AML-193 (cell line): ENCODE measurements at places on chromosomes 5 and 9.

GRCh38 chr9:4583001-4583400 lies 79.1 kb upstream of the PLPP6 start:
- no peak for DNase-seq

GRCh38 chr9:84512493-84512892 lies 157.0 kb upstream of the NTRK2 start:
- no peak for DNase-seq

- no peak for DNase-seq
Measured at GRCh38 chr9:75683591-75683990, 206.9 kb upstream of the PCSK5 start.

DNA sequence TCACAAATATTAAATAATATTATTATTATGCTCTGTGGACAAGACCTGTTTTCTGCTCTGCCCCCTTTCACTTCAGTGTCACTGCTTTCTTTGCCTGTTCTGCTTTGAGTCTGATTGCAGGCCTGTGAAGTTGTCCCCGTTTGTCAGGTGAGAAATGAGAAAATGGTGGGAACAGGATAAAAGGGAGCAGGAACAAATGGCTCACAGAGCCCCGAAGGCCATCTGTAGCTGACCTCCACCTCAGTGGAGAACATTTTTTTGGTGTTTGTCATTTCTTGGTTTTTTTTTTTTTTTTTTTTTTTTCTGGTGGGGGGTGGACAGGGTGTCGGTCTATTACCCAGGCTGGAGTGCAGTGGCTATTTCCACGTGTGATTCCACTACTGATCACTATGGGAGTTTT lies 13.2 kb upstream of the S100Z start:
- DNase-seq = no peak

DNA sequence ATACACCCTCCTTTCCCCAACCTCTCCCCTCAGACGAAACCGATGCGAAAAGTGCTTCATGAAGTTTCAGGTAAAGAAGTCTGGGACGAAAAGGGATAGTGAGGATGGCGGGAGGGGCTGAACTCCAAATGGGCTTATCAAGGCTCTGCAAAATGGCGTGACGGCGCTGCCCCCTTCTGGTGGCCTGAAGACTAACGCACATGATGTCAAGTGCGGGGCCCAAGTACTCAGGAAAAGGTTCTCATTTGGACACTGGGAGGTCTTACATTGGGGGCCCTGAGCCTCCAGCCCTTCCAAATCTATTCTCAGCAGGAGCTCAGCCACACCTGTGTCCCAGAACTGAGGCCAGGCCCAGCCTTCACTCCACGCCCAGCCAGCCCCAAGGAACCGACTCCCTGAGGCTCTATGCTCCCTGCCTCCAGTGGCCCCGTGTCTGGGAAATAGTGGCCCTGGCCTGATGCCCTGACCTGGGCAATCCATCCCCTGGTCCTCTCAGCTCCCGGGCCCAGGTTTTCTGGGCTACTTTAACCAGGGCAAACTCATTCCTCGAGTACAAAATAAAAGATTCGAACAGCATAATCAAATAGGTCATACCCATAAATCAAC lies 119.9 kb downstream of the KCNIP1 start:
- peak; percentile 25 for DNase-seq

GRCh38 chr5:149363358-149363757 lies 5.5 kb downstream of the PCYOX1L start:
- peak; percentile 32 for DNase-seq

- DNase-seq = no peak
Measured at GRCh38 chr9:77017505-77017894, 2.0 kb upstream of the FOXB2 start.

DNA sequence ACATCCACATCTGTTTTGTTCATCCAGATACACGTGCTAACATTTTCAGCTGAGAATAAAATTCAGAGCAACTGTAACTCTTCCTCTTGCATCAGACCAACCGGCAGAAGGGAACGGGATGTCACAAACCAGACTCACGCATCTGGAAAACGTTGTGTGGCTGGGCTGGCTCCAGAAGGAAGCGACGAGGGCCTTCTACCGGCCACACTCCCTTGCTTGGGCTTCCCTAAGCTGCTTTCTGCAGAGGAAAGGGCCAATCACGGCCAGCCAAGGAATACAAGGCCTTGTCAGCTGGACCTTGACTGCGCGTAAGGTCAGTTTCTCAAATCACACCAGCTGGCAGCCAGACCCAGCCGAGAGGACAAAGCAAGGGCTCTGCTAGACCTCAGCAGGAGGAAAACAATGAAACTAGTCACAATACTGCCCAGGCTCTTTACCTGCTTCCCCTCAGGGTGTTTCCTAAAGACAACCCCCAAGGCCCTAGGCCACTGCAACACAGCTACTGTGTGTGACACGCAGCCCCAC lies 106.1 kb downstream of the THBS4 start:
- no peak for DNase-seq

DNA sequence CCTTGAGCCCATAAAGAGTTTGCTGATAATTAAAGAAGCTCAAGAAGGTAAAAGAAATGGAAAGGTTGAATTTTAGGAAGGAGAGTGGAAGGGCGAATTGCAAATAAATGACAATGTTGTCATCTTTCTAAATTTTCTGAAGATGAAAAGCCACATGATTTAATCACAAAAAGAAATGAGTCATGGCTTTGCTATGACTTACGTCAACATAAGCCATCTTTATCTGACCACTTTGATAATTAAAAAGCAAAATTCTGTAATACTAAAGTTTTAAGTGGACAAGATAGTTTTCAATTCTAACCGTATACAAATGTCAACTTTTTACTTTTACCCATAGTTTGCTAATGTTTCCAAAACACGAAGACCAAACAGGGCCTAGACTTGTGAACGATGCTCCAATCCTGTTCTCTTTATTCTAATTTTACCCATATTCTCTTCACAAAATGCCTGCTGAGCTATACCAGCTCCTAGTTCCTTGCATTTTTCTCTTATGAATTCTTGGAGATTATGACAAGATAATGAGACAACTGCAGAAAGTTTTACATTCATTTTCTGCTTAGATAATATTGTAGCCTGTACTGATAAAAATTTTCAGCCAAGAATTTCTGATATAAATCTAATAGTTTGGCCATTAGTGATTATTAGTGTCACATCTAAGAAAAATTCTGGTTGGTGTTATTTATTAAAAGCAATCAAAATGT lies 21.8 kb upstream of the PRUNE2 start:
- no peak for DNase-seq

DNA sequence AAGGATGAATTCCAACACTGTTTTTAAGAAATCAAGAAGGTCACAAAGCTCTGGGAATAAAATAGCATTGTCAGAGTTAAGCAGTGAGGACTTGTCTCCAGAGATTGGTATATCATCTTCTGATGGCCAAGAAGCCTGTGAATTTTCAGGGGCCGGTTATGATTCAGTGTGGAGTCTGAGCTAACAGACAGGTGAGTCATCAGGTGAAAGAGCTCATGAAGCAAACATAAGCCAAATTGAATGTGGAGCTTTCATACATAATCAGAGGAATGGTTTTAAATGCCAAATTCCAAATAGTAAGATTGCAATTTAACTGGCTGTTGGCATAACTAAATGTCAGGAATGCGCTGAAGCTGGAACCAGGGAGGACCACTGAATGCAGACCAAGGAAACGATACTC lies 494.2 kb downstream of the MTRR start:
- no peak for DNase-seq

DNA sequence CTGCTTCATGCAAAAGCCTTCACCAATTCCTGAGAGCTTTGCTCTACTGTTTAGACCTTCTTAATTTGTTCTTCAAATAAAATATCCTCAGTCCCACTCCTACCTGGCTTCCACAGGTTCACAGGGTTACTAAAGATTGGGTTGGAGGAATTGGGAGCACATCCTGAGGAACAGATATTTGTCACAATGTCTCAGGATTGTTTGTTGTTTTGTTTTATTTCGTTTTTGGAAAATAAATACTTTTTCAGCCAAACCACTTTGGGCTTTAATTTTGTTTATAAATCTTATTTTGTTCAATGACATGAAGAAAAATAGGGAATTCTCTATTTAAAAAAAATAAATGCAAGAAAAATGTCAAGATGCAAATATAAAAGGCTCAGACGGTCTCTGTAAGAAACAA lies 249.0 kb downstream of the MEF2C start:
- DNase-seq = no peak

DNA sequence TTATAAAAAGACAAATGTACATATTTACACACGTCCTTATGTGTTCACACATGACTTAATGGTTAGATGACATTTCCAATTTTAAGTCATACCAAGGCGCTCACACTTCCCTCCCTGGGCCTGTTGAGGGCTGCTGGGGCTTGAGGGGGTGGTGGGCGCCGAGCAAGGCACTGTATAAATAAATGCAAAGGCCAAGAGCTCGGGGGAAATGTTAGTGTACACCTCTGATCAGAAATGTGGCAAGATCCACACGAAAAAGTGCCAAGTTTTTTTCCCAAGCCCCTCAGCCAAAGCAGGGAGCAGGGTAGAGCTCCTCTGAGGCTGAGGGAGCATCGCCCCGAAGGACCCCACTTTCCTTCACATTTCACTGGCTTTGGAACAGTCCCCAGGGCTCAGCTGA lies 7.5 kb downstream of the IRF1 start:
- no peak for DNase-seq

DNA sequence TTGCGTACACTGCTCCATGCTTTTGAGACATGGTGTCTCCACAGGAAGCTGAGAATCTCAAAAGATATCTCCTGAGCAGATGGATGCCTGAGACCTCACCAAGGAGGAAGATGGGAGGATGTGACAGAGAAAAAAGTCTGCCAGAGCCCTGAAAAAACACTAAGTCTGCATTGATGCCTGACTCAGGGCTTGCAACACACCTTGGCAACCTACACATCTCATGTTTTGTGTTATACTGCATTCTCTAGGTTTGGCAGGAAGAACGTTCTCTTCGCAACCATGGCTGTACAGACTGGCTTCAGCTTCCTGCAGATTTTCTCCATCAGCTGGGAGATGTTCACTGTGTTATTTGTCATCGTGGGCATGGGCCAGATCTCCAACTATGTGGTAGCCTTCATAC lies 19.2 kb downstream of the SLC22A4 start:
- DNase-seq = no peak

GRCh38 chr9:92349771-92350739 lies 24.3 kb downstream of the CENPP start:
- no peak for DNase-seq

DNA sequence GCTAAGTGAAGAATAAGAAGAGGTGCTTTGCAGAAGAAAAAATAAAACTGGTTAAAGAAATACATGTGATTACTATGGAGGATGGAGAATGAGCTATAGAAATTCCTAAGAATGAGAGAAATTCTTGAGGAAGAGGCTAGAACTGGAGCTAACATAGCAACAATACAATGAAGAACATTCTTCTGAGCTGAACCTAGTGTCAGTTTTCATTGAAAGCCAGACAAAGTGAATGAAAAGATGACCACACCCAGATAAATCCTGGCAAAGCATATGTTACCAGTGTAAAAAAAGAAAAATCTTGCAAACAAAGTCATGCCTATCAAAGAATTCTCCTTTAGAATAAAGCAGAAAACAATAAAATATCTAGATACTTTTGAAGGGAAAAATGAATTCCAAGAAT lies 39.6 kb downstream of the SGCD start:
- no peak for DNase-seq

DNA sequence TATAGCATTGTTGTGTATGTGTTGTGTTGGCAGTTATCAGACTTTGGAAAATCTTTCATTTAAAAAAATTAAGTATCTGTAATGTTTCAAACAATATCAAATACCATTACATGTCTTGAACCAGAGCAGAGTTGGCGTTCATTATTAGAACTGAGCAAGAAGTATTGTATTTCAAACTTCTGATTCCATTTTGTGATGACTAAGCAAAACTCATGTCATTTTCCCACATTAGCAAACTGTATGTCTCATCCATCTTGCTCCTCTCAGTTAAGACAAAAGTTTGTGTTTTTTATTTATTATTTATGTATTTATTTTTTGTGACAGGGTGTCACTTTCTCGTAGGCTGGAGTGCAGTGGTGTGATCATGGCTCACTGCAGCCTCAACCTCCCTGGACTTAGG lies 4.6 kb upstream of the RASEF start:
- no peak for DNase-seq

- no peak for DNase-seq
Measured at GRCh38 chr9:86349271-86349670, 4.9 kb downstream of the TUT7 start.

DNA sequence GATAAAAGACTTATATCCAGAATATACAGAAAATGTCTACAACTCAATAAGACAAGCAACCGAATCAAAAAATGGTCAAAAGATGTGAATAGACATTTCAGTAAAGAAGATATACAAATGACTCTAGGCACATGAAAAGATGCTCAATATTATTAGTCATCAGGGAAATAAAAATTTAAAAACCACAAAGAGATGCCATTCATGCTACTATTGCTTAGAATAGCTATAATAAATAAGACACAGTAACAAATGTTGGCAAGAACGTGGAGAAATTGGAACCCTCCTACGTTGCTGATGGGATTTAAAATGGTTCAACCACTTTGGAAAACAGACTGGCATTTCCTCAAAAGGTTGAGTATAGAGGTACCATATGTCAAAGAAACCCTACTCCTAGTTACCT lies 39.8 kb downstream of the POLK start:
- no peak for DNase-seq

DNA sequence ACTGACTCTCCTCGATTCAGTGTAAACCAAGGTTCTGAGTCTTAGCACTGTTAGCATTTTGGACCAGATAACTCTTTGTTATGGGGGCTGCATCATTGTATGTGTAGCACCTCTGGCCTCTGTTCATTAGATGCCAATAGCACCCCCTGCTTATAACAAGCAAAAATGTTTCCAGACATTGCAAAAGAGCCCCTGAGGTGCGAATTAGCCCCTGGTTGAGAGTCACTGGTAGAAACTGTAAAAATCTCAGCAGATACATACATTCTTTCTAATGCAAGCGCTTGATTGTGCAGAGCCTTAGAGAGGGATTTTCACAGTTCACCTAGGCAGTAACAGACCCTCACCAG lies 2.8 kb downstream of the ADRB2 start:
- no peak for DNase-seq

DNA sequence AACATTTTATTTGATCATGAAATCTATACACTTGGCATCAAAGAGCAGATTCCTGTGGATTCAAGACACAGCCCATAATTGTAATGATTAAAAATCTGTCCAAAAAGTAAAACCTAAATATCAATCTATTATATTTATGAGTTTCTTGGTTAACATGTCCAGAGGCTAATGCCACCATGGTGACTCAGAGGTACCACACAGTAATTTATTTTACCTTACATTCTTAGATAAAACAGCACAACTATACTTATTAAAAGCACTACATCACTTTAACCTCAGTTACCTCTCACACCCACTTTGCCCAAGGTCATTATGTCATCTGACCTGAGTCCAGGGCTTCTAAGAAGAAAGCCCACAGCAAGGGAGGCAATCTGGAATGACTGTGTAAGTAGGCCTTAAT lies 519.2 kb downstream of the RASEF start:
- DNase-seq = no peak

- no peak for DNase-seq
Measured at GRCh38 chr9:109342878-109343277, 22.0 kb upstream of the EPB41L4B start.
